ENCODE measurements at places on chromosomes 7 and 10.

- peak; percentile 15 for DNase-seq
These were observed 11.0 kb upstream of the DNTT start for GRCh38 chr10:96292971-96293920.

- DNase-seq, result no peak
These were observed 58.3 kb upstream of the HECW1 start for GRCh38 chr7:43054052-43054722.

DNA sequence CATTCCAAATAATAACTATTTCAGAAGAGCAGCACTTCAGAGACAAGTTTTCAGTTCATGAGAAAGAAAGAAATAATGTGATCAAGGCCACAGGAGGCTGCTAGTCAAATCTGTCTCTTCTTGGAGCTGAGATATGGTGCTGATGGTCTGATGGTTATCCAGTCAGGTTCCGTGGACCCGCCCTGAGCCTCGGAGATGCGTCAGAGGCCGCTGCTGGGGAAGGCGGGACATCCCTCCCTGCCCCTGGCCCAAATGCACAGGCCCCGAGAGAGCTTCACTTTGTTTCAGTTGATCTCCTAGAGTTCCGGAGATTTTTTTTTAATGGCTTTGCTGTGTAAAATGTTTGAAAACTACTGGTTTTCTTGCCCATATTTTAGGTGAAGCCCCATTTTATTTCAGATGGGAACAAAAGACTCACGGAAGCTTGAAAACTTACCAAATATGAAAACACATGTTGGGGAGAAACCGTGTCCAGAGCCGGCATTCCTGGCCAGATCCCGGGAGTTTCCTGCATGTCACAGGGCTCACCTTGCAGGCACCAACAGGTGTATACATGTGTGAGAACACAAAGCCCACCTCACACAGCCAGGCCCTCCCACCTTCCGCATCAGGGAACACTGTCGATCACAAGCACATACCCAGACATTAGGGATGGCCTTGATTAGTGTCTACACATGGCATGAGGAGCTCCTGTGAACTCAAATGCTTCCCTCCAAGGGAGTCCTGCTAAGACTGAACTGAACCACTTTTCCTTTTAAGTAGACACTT, 499.0 kb downstream of the TCERG1L start:
- DNase-seq, result no peak

- no peak for DNase-seq
These were observed 1.1 kb upstream of the DIP2C start for GRCh38 chr10:690372-691161.

- no peak for DNase-seq
These were observed 19.0 kb downstream of the AQP1 start for GRCh38 chr7:30930621-30931020.

GRCh38 chr10:1395481-1396296, 339.5 kb downstream of the WDR37 start:
- no peak for DNase-seq

DNA sequence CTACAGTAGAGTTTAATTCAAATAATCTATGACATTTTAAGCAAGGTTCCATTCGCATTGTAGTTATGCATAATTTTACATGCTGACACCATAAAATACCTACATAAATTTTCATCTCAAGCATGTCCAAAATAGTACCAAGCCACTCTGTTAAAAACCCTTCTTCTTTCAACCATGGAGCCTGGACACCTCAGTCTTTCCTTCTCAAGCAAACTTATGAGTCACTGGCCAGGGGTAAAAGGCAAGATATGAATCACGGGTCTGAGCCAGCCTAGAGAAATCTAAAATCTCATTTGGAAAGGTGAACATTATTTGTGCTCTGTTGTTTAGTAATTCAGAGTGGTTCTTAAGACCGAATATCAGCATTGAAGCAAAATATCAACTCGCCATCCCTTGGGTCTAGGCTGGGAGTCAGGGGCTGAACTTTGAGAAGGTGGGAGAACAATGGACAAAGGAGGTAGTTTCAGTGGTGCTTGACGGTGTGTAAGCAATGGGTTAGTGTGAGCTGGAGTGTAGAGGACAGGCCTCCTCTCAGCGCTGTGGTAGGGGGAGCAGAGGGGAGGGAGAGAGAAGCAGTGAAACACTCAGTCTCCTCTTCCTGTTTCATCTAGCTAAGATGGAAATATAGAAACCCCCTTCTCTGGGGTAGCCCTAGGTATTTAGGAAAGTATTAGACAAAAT, 19.1 kb upstream of the GPAM start:
- DNase-seq, result no peak

GRCh38 chr7:142139597-142140400, 28.3 kb downstream of the MGAM2 start:
- DNase-seq, result no peak

DNA sequence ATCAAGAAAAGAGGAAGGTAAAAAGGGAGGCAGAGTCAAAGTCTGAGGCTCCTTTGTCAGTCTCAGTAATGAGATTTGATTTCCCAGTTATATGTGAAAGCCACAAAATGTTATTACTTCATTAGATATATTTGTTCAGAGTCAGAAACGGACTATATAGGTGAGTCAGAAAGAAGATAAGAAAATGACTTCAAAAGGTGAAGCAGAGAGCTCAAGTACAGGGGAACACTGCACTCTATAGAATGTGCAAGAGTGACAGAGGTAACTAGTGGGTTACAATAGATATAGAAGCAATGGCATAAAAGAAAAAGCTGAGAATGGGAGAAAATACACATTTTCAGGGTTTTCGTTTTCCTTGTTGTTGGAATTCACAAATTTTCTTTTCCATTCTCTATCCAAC, 43.3 kb downstream of the DGKB start:
- no peak for DNase-seq

- DNase-seq, result no peak
These were observed 19.3 kb downstream of the STK17A start for GRCh38 chr7:43602256-43602655.

DNA sequence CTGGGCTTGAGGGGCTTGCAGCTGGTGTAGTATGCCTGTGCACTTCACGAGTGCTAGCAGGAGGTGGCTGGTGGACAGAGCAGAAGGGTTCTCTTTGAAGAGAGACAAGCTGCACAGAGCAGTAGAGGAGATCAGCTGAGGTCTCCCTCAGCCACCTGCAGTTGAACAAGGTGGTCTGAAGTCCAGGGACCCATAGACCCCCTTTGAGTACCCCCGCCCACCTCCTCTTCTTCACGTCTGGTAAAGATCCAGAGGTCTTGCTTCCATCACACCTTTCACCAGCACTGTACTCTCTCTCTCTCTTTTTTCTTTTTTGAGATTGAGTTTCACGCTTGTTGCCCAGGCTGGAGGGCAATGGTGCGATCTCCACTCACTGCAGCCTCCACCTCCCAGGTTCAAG, 157.2 kb downstream of the GFRA1 start:
- DNase-seq, result no peak

GRCh38 chr7:96397936-96398598, 76.2 kb upstream of the SLC25A13 start:
- DNase-seq, result no peak

GRCh38 chr10:106982268-106982667, 182.2 kb downstream of the SORCS1 start:
- DNase-seq, result no peak

- no peak for DNase-seq
These were observed 567.7 kb downstream of the TCERG1L start for GRCh38 chr10:130743751-130744271.
